ENCODE measurements at places on chromosomes 3 and 15.

- no peak for DNase-seq
Measured at GRCh38 chr3:53257465-53257864, 1.6 kb upstream of the TKT start.

- no peak for DNase-seq
Measured at GRCh38 chr15:47726399-47726823, 9.1 kb downstream of the SEMA6D start.

GRCh38 chr3:128328546-128329458 is 137.9 kb downstream of the DNAJB8 start:
- no peak for DNase-seq

DNA sequence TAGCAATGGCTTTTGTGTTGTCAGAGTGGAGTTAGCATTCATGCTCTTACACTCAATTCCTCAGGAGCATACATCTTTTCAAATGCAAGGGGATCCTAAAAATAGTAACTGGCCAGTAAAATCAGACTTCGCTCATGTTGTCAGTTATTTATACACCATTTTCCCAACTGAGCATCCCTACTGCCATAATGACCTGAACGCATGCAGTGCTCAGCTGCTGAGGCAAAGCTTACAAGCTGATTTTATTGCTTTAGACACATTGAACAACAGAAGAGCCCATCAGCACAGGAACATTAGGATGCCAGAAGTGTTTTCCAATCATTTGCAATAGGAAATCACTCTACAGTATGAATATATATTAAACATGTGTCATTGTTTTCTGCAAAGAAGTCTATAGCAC is 689.7 kb upstream of the BCHE start:
- DNase-seq, result no peak

DNA sequence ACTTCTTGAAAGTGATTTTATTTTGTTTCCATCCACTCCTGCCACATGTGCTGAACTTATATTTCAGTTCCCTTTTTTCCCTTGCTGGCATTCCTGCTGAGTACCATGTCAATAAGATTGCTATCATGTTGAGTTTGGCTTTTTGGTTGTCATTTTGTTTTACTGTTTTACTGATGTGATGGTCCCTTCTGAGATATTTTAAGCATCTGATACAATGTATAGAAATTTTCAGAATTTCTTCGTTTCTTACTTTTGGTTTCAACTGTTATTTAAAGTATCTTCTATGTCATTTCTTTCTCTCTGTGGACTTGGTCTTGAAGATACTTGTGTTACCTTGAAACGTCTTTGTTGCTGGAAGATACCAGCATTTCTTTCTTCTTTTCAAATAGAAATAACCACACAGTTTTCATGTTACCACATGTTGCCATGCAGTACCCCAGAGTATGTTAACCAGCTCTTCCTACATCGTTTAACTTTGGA is 14.1 kb downstream of the SIDT1 start:
- DNase-seq, result no peak

GRCh38 chr15:92647467-92648163 is 8.0 kb downstream of the FAM174B start:
- DNase-seq, result peak; percentile 95

GRCh38 chr15:83199288-83199687 is 8.3 kb downstream of the HDGFL3 start:
- DNase-seq, result no peak

- DNase-seq, result no peak
Measured at GRCh38 chr3:184659797-184660301, 52.0 kb downstream of the MAGEF1 start.

DNA sequence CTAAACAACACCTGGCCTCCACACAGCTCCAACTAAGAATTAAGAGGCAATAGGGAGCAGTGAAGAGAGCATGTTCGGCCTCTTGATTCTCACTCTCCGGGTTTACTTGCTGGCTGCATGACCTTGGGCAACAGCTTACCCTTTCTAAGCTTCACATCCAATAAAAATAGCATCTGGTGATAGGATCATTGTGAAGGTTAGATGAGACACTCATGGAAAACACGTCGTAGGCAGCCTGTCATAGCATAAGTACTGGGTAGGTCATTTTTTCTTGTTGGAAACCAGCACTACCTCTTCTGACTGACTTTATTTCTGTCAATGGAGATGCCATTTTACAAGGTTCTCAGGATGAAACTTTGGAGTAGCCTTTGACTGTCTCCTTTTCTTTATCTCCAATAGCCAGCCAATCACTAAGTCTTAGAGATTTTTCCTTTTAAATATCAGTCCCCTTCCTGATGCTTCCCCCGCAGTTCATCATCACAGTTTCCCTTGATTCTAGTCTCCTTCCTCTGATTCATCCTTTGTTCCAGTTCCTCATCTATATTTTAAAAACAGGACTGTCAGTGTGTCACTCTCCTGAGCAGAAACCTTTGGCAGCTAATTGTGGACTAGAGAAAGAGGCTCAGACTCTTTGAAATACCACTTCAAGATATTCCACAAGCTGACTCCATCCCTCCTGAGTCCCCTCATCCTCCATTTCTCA is 271.5 kb downstream of the SLC9A9 start:
- DNase-seq, result no peak

DNA sequence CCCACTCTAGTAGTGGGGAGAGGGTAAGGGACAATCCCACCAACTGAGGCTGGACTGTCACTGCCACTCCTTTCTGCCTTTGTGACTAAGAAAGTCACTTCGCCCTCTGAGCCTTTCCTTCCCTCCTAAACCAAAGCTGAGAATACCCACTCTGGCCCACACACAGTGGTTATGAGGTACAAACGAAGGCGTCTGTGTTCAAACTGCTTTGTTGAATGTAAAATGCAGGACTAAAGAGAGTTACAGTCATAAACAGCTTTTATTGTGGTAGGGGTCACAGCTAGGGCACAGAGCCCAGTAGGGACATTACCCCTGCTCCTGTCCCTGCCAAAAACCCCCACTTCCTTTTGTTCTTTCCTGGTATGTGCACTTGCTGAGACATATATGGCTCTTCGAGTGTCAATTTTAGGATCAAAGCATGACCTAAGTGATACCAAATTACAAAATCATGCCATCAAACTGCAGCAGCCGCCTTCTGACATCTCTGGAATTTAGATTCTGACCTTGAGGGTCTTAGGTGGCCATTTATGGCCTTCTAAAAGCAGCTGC is 45.1 kb downstream of the CTDSPL start:
- DNase-seq, result no peak

- DNase-seq, result no peak
Measured at GRCh38 chr15:69346112-69346511, 47.4 kb downstream of the PAQR5 start.
